Stomach (tissue), 19 donors: ENCODE measurements at places on chromosomes 13 and 19. TPM values are rescaled to one million over a fixed set of nuclear protein-coding genes. Genes with fewer than 3 reads are reported as not detected.

- H3K27ac ChIP-seq: peak overlapping the region; percentile 93
- H3K27me3 ChIP-seq: no peaks in the 10 kb centered on the region
- DNase-seq: peak; percentile 85
- H3K36me3 ChIP-seq: no peaks in the 10 kb centered on the region
- H3K4me1 ChIP-seq: peaks cover 10% of the 10 kb centered on the region
Observed at GRCh38 chr19:45439569-45440258, 16.0 kb upstream of the ERCC1 start.

The LRRC25 gene
- 1.7 TPM for polyA plus RNA-seq

- H3K4me3 ChIP-seq: no peak overlapping the region
- no peak overlapping the region for H3K27ac ChIP-seq
- DNase-seq: no peak
- H3K27me3 ChIP-seq: no peaks in the 10 kb centered on the region
- no peaks in the 10 kb centered on the region for H3K36me3 ChIP-seq
Observed at GRCh38 chr13:91745967-91746366, 347.5 kb downstream of the GPC5 start.

GRCh38 chr13:42478531-42479156, 95.3 kb upstream of the TNFSF11 start:
- H3K4me1 ChIP-seq: no peaks in the 10 kb centered on the region
- no peaks in the 10 kb centered on the region for H3K27me3 ChIP-seq

The ZNF490 gene
- 0.44 TPM for polyA plus RNA-seq

DNA sequence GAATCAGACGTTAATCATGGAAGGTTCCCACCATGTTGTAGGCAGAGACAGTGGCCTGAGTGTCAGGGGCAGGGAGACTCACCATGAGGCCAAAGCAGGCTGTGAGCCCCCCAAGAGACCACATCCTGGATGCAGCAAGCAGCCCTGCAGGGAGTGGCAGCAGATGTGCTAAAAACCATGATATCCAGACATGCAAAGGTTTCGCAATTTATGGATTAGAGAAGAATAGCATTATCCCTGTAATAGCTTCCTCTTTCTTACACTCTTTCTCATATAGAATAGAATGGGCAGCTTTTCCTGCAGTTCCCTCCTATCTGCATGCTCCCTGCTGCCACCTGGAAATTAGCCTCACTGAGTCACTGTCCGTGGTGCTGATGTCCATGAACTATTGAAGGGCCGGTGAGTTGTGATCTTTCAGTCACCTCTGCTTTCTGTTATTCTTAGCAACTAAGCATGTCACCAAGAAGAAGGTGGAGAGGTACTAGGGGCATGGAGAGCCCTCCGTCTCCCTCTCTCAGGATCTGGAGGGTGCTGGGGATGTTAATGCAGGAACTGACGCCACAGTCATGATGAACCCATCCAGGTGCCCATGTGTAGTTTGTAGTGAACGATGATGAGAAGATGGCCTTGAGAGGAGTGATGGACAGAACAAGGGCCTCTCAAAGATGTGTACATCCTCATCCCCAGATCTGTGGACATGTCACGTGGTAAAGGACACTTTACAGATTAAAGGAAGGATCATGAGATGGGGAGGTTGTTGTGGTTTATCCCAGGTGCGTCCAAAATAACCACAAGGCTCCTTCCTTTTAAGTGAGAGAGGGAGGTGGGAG, 9.9 kb downstream of the CEACAM4 start:
- no peak overlapping the region for H3K27ac ChIP-seq
- peaks cover 80% of the 10 kb centered on the region for H3K27me3 ChIP-seq
- DNase-seq: no peak
- no peaks in the 10 kb centered on the region for H3K4me1 ChIP-seq
- H3K36me3 ChIP-seq: no peaks in the 10 kb centered on the region
- no peak overlapping the region for H3K4me3 ChIP-seq

The TEX29 gene
- polyA plus RNA-seq: not detected

- DNase-seq: no peak
- H3K4me1 ChIP-seq: no peaks in the 10 kb centered on the region
- no peak overlapping the region for H3K4me3 ChIP-seq
- no peaks in the 10 kb centered on the region for H3K36me3 ChIP-seq
- H3K27ac ChIP-seq: no peak overlapping the region
- no peaks in the 10 kb centered on the region for H3K27me3 ChIP-seq
Observed at GRCh38 chr13:43356567-43356966, 333.2 kb downstream of the DNAJC15 start.

- peaks cover 20% of the 10 kb centered on the region for H3K4me1 ChIP-seq
- H3K27me3 ChIP-seq: no peaks in the 10 kb centered on the region
- no peak for DNase-seq
- no peak overlapping the region for H3K4me3 ChIP-seq
Observed at GRCh38 chr19:35216016-35216832, 12.3 kb downstream of the FAM187B start.

- H3K4me1 ChIP-seq: peaks cover 19% of the 10 kb centered on the region
- peak; percentile 55 for DNase-seq
- no peak overlapping the region for H3K27ac ChIP-seq
- H3K27me3 ChIP-seq: peaks cover 29% of the 10 kb centered on the region
Observed at GRCh38 chr19:33221638-33222037, 4.0 kb downstream of the SLC7A10 start.
